ENCODE measurements at places on chromosomes 4 and X.

GRCh38 chrX:67780694-67781109 is 236.9 kb downstream of the AR start:
- DNase-seq: no peak

DNA sequence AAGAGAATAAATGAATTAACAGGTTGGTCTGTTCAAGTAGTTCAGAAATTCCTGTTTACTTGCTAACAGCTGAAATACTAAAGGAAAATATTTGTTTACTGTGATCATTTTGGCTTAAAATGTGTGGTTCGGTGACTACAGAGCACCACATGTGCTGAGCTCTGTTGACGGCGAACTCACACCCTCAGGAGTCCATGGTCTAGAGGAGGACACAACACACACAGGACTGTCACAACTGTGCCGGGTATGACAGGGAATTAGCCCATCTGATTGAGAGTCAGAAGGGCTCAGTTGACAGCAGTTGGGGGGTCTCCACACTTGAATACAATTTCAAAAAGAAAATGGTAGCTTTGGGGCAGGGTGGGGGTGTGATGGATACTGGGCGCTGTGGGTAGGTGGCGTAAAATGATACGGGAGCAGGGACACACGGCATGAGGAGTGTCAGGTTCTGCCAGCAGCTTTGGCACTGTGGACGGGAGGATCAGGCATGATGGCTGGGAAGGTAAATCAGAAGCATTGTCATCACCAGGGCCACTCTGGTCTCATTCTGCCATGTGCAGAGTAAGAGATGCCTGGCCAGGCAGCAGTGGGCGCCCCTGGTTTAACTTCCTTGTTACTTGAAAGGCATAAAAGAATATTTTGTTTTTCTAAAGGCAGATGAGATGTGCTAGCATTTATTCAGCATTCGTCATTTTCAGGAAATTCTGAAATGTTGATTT is 33.3 kb downstream of the CLDN22 start:
- DNase-seq: no peak

GRCh38 chrX:70434914-70435586 is 9.6 kb upstream of the DLG3 start:
- DNase-seq: no peak

- DNase-seq: no peak
Measured at GRCh38 chr4:74104145-74104544, 5.2 kb upstream of the CXCL2 start.

DNA sequence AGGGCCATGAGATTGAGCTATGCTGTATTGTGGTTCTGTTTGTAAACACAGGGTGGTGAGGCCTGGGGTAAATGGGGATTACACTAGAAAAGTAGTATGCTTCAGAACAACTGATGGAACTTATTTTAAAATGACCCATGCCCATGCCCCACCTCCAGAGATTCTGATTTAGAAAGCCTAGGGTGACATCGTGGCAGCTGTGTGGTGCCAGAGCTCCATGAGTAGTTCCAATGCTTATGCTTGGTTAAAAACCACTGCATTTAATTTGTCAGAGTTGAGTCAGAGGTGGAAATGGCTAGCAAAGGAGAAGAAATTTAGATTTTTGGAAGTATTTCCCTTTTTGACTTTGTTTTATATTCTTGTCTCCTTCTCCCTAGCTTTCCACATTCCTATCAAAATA is 63.4 kb upstream of the PDE5A start:
- DNase-seq: no peak

- DNase-seq: no peak
Measured at GRCh38 chr4:1683261-1683735, 815 bp downstream of the FAM53A start.

Data from NCI-H1105 (cell line).